ENCODE measurements at places on chromosomes 16 and 17. TPM values are rescaled to one million over a fixed set of nuclear protein-coding genes. Genes with fewer than 3 reads are reported as not detected.
A peak's percentile ranks its signal among the peaks of the same experiment; 100 is the strongest.

DNA sequence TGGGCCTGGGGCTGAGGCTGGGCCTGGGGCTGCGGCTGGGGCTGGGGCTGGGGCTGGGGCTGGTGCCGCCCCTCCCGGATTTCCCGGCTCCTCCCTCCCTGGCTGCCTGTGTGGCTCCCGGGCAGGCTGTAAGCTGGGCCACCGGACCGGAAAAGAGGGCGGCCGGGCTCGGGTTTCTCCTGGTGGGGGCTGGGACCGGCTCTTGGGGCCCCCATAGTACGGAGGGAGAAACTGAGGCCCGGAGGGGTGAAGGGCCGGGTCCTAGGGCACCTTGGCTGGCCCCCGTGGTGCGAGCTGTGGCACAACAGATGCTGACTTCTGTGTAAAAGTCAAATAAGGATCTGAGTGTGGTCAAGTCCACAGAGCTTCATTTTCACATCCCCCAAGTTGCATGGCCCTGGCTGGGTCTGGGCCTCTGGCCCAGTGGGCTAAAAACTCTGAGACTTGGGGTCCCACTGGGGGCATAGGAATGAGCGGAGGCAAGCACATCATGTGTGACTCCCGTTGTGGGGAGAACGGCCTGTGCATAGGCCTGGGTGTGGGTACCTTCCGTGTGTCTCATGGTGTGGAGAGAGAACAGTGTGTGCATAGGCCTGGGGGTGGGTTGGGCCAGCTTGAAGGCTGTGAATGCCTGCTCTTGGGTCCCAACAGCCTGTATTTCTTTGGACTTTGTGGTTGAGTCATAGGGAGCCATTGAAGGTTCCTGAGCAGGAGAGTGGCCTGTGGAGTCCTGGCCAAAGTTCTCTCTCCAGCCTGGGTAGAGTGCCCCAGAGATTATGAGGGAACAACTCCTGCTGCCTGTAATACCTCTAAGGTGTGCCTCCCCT is 123.9 kb upstream of the CIBAR2 start:
- H3K27ac ChIP-seq, result peak overlapping the region; percentile 42
- H3K36me3 ChIP-seq, result no peaks in the 10 kb centered on the region
- peaks cover 24% of the 10 kb centered on the region for H3K4me1 ChIP-seq

The TLCD3B gene
- total RNA-seq, result not detected

DNA sequence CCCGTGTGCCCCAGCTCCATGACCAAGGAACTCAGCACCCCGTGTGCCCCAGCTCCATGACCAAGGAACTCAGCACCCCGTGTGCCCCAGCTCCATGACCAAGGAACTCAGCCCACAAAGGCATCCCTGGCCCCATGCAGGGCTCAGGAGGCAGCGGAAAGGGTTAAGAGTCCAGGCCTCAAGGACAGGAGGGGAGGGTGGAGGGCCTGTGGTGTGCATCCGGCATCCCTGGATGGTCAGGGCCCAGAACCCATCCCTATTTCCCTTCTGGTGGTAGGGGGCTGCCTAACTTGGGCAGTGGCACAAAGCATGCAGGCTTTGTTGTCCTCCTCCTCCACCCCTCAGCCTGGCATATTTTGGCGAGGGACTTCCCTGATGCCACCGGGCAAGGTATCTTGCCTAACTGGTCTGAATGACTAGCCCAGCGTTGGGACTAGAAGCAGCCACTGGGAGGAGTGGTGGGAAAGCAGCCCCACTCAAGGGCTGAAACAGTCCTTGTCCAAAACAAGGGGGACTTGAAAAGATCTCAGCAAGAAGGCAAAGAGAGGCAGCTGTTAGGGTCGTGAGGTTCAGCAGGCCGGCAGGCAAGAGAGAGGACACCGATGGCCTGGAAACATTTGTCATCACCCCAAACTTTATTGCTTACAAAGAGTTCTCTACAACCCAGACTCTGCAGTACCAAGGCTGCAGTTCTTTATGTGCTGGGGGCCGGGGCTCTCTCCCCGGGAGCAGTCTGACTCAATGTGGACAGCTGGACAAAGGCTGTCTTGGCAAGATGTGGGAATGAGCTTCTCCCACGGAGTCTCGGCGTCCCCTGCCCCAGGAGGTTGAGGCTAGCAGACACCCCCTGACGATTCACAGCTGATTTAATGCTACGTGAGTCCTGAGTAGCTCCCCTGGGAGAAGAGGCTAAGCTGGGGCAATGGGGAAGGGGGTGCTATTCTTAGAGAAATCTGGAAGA is 902 bp upstream of the SPATA32 start:
- H3K27ac ChIP-seq, result peak overlapping the region; percentile 63
- no peak for DNase-seq
- peaks cover 14% of the 10 kb centered on the region for H3K4me1 ChIP-seq
- no peaks in the 10 kb centered on the region for H3K27me3 ChIP-seq

GRCh38 chr16:79360267-79360666 is 240.3 kb downstream of the MAF start:
- H3K36me3 ChIP-seq, result no peaks in the 10 kb centered on the region
- H3K27ac ChIP-seq, result no peak overlapping the region
- no peak overlapping the region for H3K4me3 ChIP-seq
- DNase-seq, result no peak
- H3K27me3 ChIP-seq, result no peaks in the 10 kb centered on the region

GRCh38 chr16:56226845-56227525 is 35.7 kb downstream of the GNAO1 start:
- no peaks in the 10 kb centered on the region for H3K27me3 ChIP-seq
- no peak for DNase-seq
- H3K4me1 ChIP-seq, result no peaks in the 10 kb centered on the region
- H3K36me3 ChIP-seq, result no peaks in the 10 kb centered on the region

- H3K4me1 ChIP-seq, result no peaks in the 10 kb centered on the region
- DNase-seq, result no peak
- peaks cover 34% of the 10 kb centered on the region for H3K36me3 ChIP-seq
Measured at GRCh38 chr16:23089111-23089510, 60.1 kb downstream of the USP31 start.

The HID1 gene
- total RNA-seq, result 33.5 TPM

The TTLL6 gene
- 0.20 TPM for total RNA-seq

- H3K36me3 ChIP-seq, result no peaks in the 10 kb centered on the region
- H3K4me1 ChIP-seq, result no peaks in the 10 kb centered on the region
- no peak overlapping the region for H3K4me3 ChIP-seq
- no peak overlapping the region for H3K27ac ChIP-seq
- H3K27me3 ChIP-seq, result no peaks in the 10 kb centered on the region
Measured at GRCh38 chr16:12240036-12240435, 263.5 kb downstream of the SNX29 start.

The CDH5 gene
- 144 TPM for total RNA-seq

DNA sequence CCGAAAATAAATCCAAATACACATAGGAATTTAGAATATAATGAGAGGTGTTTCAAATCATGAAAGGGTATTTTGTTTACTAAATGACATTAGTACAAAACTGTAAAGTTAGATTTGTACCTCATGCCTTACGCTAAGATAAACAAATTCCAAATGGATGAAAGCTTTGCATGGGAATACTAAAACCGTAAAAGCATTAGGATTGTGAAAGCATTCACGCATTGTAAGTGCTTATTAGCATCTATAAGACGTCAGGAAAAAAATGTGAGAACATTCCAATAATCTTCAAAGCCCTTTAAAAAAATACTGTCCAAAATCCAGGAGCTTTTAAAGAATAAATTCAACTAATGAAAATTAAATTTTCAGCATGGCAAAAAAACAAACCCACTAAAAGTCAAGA is 24.8 kb upstream of the ALOX15 start:
- peaks cover 15% of the 10 kb centered on the region for H3K27me3 ChIP-seq
- H3K4me3 ChIP-seq, result no peak overlapping the region
- H3K4me1 ChIP-seq, result no peaks in the 10 kb centered on the region
- H3K27ac ChIP-seq, result no peak overlapping the region

DNA sequence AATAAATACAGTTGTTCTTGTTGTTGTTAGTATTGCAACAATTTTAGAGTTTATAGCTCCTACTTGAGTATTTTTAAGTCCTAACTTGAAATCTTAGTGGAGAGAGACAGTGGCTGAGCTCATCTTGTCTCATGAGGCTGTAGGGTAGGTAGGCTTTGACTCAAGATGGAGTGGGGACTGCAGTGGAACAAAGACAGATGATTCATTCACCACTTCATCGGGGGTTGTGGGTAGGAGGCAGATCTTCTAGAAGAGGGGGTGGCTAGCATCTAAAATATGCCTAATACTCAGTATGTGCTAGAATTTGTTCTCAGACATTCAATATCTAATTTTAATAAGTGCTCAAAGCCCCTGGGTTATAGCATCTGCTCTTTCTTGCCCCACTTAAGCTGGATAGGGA is 13.1 kb upstream of the MMD start:
- no peak overlapping the region for H3K4me3 ChIP-seq
- H3K4me1 ChIP-seq, result peaks cover 24% of the 10 kb centered on the region
- DNase-seq, result no peak
- no peak overlapping the region for H3K27ac ChIP-seq

- peaks cover 5% of the 10 kb centered on the region for H3K27me3 ChIP-seq
- DNase-seq, result no peak
- no peaks in the 10 kb centered on the region for H3K4me1 ChIP-seq
- H3K36me3 ChIP-seq, result no peaks in the 10 kb centered on the region
- no peak overlapping the region for H3K27ac ChIP-seq
Measured at GRCh38 chr17:5680766-5681165, 96.5 kb upstream of the NLRP1 start.

- no peak overlapping the region for H3K27ac ChIP-seq
- H3K27me3 ChIP-seq, result no peaks in the 10 kb centered on the region
- DNase-seq, result no peak
- no peaks in the 10 kb centered on the region for H3K36me3 ChIP-seq
- H3K4me3 ChIP-seq, result no peak overlapping the region
- no peaks in the 10 kb centered on the region for H3K4me1 ChIP-seq
Measured at GRCh38 chr17:76459674-76460073, 6.7 kb upstream of the UBE2O start.

- peak overlapping the region; percentile 89 for H3K27ac ChIP-seq
- no peaks in the 10 kb centered on the region for H3K27me3 ChIP-seq
Measured at GRCh38 chr16:20850981-20851380, 44.7 kb downstream of the REXO5 start.

DNA sequence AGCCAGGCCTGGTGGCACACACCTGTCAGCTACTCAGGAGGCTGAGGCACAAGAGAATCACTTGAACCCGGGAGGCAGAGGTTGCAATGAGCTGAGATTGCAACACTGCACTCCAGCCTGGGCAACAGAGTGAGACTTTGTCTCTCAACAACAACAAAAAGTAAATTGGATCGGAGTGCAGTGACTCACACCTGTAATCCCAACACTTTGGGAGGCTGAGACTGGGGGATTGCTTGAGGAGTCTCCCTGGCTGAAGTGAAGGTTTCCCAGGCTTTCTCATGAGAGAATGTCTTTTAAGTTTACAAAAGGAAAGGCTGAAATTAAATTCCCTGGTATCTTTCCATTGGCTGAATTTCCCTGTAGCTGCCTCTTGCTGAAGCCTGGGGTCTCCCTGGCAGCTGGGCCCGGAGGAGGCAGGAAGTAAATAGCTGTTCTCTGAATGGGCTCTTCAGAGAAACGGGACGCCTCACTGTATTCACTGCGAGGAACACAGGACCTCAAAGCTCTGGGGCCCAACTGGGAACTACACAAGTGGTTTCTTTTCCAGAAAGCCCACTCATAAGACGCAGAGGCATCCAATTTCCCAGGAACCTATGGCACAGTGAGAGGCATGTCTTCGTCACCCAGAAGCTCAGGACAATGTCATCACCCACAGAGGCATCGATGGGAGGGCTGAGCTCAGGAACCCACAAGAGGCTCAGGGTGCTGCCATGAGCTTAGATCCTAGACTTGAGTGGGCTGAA is 77.4 kb upstream of the SMURF2 start:
- DNase-seq, result no peak
- H3K27ac ChIP-seq, result peak overlapping the region; percentile 2
- H3K27me3 ChIP-seq, result no peaks in the 10 kb centered on the region
- H3K4me1 ChIP-seq, result peaks cover 32% of the 10 kb centered on the region

The KRTAP17-1 gene
- total RNA-seq, result not detected

The ALDH3A1 gene
- total RNA-seq, result 10.5 TPM

DNA sequence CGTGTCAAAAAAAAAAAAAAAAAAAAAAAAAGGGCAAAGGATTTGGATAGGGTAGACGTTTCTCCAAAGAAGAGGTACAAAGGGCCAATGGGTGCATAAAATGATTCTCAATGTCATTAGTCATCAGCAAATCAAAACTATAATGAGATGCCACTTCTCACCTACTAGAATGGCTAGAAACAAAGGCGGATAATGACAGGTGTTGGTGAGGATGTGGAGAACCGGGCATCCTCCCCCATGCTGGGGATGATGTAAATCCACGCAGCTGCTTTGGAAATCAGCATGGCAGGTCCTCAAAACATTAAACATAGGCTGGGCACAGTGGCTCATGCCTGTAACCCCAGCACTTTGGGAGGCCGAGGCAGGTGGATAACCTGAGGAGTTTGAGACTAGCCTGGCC is 9.4 kb downstream of the ITGAX start:
- no peak overlapping the region for H3K27ac ChIP-seq
- H3K4me1 ChIP-seq, result no peaks in the 10 kb centered on the region
- H3K36me3 ChIP-seq, result no peaks in the 10 kb centered on the region
- DNase-seq, result no peak

DNA sequence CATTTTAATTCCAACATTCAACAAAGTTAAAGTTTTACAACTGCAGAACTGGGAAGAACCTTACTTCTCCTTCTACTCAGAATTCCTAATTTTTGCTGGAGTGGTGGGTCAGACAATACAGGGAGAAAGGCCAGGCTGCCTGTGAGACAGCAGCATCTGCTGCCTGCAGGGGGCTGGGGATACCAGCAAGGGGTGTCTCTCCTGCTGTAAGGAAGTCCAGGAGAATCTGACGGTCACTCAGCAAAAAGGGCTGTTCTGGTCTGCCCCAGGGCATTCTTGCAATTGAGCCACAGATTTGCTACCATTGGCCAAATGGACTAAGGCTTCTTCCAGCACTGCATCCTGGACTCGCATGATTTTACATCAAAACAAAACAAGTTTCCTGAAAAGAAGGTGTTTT is 426.6 kb upstream of the CDH11 start:
- DNase-seq, result no peak
- H3K4me1 ChIP-seq, result peaks cover 17% of the 10 kb centered on the region
- no peaks in the 10 kb centered on the region for H3K27me3 ChIP-seq
- no peaks in the 10 kb centered on the region for H3K36me3 ChIP-seq
- H3K27ac ChIP-seq, result no peak overlapping the region
- H3K4me3 ChIP-seq, result no peak overlapping the region

DNA sequence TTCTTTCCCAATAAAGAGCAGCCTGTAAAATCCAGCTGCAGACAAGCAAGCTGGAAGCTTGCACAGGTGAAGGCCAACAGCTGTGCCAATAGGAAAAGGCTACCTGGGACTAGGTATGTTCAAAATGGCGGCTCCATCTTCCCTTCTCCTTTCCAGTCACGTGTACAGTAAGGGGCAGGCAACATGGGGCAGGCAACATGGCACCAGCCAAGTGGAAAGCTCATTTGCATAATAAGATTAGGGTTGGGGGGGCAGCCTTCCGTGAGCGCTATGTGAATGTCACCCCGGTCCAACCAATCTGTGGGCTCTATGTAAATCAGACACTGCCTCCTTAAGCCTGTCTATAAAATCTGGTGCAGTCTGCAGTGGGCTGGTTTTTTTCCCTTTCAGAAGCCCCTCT is 31.3 kb downstream of the TVP23A start:
- H3K4me1 ChIP-seq, result no peaks in the 10 kb centered on the region
- no peaks in the 10 kb centered on the region for H3K27me3 ChIP-seq
- no peak overlapping the region for H3K27ac ChIP-seq
- DNase-seq, result no peak
- no peak overlapping the region for H3K4me3 ChIP-seq
- no peaks in the 10 kb centered on the region for H3K36me3 ChIP-seq

The ZNF200 gene
- 7.4 TPM for total RNA-seq
